PC-9 (cell line): ENCODE measurements at places on chromosomes 13 and 19. TPM values are rescaled to one million over a fixed set of nuclear protein-coding genes. Genes with fewer than 3 reads are reported as not detected.

Gene CYP2A7
- total RNA-seq = not detected in 2 replicates

Gene NBEA
- total RNA-seq = 4.0 and 4.5 TPM in 2 replicates

Gene SIX5
- 27.6 and 31.1 TPM in 2 replicates for total RNA-seq

Gene CEACAM20
- total RNA-seq = not detected in 2 replicates

Gene EXOC3L2
- total RNA-seq = not detected in 2 replicates

Gene ZNF570
- total RNA-seq = 2.5 and 3.6 TPM in 2 replicates

Gene AMER2
- not detected in 2 replicates for total RNA-seq

Gene VAV1
- total RNA-seq = 7.5 and 8.2 TPM in 2 replicates

- DNase-seq = no peak
These were observed 1297.0 kb upstream of the ATXN8OS start for GRCh38 chr13:68810660-68811059.

- no peak for DNase-seq
These were observed 110.9 kb upstream of the CSNK1A1L start for GRCh38 chr13:37216331-37216730.

DNA sequence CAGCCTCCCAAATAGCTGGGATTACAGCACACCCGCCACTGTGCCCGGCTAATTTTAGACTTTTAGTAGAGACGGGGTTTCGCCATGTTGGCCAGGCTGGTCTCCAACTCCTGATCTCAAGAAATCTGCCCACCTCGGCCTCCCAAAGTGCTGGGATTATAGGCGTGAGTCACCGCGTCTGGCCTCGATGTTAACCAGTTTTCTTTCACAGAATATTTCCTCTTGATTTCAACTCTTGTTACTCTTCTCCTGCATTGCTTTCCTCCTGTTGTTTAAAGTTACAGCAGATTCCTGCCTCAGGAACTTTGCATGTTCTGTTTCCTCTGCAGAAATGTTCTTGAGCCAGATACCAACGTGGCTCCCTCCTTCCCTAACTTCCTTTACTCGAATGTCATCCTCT is 3.7 kb upstream of the PEX11G start:
- peak; percentile 66 for DNase-seq

GRCh38 chr13:74190999-74191398 is 56.8 kb upstream of the KLF12 start:
- no peak for DNase-seq

- DNase-seq = no peak
These were observed 15.3 kb upstream of the GJB6 start for GRCh38 chr13:20247403-20247802.

DNA sequence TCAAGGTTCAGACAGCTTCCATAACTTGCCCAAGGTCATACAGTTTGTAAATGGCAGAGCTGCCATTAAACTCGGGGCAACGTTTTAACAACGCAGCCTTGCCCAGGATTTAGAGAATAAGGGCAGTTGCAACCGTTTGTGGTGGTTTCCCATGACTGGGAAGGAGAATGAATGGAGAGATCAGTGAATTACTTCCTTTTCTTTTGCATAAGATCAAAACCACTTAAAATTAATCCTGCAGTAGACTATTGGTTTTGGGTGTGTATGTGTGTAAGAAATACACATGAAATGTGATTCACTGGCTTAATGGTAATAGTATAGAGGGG is 179.1 kb upstream of the MIR17HG start:
- no peak for DNase-seq

GRCh38 chr19:925087-925525 is 729 bp upstream of the ARID3A start:
- DNase-seq = no peak

- DNase-seq = peak; percentile 72
These were observed 9.8 kb upstream of the STK24 start for GRCh38 chr13:98586400-98587345.

- no peak for DNase-seq
These were observed 12.0 kb upstream of the SHFL start for GRCh38 chr19:10074153-10074552.

DNA sequence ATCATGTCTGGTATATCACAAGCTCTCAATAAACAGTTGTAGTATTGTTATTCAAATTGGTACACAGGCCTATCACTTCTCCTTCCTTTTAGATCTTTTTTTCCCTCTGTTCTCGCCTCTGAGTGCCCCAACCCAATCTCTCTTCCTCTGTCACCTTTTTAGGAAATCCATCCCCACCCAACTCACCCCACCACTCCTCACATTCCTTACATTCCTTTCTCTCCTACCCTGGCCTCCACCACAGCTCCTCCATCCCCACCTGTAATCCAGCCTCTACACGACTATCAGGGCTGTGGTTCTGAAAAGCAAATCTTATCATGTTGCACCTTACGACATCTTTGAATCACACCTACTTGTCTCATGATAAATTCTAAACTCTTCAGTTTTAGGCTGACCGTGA is 545.4 kb upstream of the GPC6 start:
- no peak for DNase-seq

DNA sequence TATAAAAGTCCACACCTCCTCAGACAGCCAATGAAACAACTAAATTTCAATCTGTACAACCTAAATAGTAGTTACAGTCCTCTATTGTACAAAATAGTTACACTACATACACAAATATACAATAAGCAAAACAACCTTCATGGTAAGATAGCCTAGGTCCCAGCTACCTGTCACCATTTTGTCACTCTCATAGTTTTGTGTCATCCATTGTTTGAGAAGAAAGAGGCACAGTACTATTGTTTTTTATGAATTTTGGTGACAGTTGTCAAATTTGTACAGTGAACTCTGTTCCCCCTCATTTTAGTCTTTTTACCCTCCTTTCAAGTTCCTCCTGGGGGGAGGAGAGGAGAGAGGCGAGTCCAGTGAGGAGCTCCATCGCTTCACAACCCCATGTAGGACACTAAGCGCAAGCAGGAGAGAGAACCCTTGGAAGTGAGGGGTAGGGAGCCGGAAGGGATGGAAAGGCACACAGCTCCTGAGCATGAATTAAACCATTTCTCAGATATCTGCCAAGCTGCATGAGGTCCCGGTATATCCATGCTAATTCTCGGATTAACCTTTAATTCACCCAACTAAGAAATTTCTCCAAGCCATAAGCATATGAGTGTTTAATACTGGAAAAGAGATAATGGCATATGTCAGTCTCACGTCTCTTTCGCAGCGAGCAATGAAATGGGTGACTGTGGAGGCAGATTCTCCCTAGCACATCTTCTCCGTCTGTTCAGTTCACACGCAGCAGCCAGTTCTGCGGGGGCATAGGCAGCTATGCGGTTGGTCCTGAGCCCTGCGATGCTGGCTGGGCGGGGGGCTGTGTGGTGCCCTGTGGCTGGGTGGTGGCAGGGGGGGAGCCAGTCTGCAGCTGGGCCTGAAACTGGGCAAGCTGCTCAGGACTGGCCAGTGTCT is 60.5 kb downstream of the SERP2 start:
- DNase-seq = no peak

- no peak for DNase-seq
These were observed 10.1 kb downstream of the URI1 start for GRCh38 chr19:29952177-29952576.
